Activated CD4-positive, alpha-beta T cell treated with anti-CD3 and anti-CD28 coated beads, Interleukin-2, Interleukin-6, amounts not matched to agents 100 ng/mL and 50 ng/mL, durations not matched to agents 16 hours and 8 hours (primary cell): ENCODE measurements at places on chromosomes 1 and 21.

DNA sequence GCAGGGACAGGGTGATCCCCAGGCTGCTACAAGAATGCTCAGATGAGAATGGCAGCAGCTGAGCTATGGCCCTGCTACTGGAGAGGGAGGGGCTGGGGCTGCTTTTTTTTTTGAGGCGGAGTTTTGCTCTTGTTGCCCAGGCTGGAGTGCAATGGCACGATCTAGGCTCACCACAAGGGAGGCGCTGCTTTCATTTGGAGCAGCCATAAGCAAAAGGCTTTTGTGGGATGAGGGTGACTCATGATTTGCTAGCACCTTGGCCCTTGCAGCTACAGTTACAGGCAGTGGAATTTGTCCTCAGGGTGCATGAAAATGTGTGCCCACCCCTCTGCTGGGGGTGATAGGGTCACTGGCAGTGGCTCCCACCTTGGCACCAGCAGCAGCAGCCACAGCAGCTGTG, 32.4 kb upstream of the CYP4A22 start:
- no peak for DNase-seq

- DNase-seq, result no peak
These were observed 112.9 kb downstream of the MAB21L3 start for GRCh38 chr1:116224111-116224510.

GRCh38 chr1:165344198-165344597, 12.3 kb downstream of the LMX1A start:
- DNase-seq, result no peak

- DNase-seq, result no peak
These were observed 10.5 kb downstream of the KCNJ15 start for GRCh38 chr21:38267136-38267755.

DNA sequence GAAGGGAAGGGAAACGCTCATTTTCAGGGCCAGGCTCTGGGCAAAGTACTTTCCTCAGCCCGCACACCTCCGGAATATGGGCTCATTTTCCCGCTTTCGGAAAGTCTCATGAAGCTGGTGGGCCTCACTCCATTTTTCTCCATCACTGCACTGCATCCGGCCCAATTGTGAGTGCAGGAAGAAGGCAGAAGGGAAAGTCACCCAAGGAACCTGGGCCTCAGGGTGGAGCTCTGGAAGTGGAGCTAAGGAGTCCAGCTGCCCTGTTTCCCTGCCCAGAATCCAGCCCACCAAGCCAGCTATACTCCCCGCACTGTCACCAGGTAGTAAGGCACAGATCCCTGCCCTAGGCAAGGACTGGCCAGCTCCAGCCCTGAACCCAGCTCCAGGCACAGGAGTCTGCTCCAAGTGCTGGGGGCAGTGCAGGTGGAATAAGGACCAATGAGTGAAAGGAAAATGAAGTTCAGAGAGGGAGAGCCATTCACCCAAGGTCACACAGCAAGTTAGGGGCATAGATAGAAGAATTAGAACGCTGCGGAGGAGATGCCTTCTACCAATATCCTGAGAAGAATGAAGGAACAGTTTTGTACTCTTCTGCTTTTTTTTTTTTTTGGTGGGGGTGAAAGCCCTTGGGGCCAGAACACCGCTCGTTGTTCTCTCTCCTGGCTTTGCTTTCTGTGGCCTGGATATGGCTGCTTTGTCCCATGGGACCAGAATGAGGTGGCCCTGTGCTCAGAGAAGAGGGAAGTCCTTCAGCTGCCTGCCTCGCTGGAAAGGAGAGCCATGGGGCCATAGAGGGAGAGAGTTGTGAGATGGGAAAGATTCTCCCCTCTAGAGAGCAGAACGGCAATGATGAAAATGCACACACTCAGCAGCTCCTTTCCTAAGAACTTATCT, 10.0 kb downstream of the LRP8 start:
- DNase-seq, result no peak

DNA sequence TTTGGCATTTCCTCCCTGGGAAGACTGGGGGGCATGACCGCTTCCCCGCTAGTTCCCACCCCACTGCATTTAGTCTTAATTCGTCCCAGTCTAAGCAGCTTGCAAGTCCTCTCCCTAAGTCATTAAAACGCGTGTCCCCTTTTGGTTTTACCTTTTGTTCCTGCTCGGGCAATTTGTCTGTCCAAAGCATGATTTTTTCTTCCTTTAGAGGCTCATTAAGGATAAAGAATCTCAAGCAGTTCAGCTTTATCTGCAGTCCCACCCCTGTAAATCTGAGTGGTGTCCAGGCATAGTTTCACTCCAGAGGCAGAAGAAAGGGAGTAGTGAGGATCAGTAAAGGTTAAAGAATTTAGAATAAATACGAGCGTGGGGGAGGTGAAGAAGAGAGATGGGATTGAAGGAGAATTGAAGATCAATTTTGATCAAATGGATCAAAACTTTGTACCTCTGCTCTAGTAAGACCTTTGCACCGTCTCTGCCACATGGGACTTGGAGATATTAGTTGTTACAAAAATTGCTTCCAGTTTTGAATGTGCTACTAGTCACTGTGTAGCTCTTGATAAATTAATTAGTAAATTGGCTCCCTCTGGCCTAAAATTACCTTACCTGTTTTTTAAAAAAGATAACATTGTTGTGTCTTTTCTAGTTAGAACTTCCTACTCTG, 989 bp upstream of the ETV3 start:
- no peak for DNase-seq

- DNase-seq, result no peak
These were observed 32.4 kb upstream of the MYSM1 start for GRCh38 chr1:58732087-58732775.

DNA sequence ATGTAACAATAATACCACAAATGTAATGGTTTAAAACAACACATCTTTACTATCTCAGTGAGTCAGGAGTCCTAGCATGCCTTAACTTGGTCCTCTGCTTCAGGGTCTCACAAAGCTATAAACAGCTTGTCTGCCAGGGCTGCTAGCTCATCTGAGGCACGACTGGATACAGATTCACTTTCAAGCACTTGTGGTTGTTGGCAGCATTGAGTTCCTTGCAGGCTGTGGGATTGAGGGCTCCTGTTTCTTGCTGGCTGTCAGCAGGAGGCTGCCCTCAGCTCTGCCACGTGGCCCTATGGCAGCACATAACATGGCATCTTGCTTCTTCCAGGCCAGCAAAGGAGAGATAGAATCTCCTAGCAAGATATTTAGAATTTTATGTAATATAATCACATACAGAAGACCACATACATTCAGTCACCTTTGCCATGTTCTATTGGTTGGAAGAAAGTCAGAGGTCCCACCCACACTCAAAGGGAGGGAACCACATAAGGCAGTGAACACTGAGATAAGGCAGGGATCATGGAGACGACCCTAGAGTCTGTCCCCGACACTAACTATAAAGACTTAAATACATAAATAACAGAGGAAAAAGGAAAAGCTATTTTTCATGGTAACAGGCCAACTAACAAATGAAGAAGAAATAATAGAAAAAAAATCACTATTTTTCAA, 18.9 kb upstream of the IPP start:
- no peak for DNase-seq

DNA sequence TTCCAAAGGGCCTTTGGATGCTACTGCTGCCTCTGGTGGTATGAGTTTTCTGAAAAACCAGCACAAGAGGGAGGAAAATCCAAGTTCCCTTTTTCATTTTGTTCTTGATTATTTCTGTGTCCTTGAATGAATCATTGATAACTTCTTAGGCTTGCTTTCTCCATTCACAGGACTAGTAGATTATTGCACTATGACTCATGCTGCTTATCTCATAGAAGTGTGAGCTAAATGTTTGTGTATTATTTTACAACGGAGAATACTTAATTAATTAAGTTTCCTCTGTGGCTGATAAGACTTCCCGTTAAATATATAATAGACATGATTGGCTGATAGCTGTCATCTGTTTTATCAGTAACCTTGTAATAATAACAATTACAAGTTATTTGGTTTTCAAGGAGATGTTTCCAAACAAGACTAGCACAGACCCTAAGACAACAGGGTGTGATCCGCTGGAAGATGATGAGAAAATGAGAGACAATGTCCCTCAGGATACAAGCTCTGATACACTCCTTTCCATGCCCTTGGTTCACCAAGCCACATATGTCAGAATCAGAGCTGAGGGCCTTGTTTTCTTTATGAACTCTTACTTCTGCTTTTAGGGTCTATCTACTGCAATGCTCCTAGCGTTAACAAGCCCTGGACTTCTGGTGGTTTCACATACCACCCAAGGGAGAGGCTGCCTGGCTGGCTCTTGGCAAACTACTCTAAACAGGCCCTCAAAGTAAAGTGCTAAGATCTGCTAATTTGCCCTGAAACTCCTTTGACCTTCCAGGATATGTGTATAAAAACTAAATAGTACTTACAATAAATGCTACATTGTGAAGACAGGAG, 1078.3 kb downstream of the TTLL7 start:
- DNase-seq, result no peak

- DNase-seq, result no peak
These were observed 24.1 kb downstream of the RGS5 start for GRCh38 chr1:163178628-163179027.

DNA sequence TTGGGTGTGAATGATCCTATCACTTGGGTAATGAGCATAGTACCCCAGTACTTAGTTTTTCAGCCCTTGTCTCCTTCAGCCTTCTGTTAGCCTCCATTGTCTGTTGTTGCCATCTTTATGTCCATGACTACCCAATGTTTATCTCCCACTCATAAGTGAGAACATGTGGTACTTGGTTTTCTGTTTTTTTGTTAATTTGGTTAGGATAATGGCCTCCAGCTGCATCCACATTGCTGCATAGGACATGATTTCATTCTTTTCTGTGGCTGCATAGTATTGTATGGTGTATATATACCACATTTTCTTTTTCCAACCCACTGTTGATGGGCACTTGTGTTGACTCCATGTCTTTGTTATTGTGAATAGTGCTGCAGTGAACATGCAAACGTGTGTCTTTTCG, 39.6 kb upstream of the GPR52 start:
- no peak for DNase-seq

- DNase-seq, result no peak
These were observed 692 bp downstream of the DPH2 start for GRCh38 chr1:43970502-43970901.

DNA sequence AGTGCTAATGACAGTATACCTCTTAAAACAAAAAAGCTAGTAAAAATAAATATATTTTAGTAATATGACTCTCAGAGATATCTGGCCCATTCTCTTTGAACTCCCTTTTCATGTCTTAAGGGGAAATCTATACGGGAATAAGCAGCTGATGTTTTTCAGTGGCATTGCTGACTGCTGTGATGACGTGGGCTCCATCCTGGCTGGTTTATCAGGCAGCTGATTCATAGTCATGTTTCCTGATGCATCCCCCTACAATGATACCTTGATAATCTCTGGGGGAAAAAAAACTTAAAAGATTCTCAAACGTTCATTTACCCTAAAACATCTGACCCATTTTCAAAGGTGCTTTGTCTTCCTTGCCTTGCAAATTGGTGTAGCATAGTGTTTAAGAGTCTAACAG, 53.8 kb downstream of the ABCA4 start:
- no peak for DNase-seq

GRCh38 chr1:112540226-112540794, 31.5 kb downstream of the WNT2B start:
- DNase-seq, result no peak

DNA sequence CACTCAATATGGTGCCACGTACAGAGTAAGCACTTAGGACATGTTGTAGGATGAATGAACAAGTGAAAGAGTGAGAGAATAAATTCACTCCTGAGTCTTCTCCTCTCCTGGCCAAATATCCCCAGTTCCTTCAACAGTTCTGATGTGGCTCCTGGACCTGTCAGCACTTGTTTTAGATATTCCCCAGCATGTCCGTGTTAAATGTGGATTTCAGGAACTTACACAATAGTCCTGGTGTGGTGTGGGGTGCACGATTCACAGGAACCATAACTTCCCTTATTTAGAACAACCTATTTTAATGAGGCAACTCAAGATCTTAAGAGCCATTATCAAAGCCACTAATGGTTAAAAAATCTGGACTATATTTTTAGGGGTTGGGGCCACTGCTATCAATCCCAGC, 39.0 kb upstream of the MYSM1 start:
- no peak for DNase-seq

DNA sequence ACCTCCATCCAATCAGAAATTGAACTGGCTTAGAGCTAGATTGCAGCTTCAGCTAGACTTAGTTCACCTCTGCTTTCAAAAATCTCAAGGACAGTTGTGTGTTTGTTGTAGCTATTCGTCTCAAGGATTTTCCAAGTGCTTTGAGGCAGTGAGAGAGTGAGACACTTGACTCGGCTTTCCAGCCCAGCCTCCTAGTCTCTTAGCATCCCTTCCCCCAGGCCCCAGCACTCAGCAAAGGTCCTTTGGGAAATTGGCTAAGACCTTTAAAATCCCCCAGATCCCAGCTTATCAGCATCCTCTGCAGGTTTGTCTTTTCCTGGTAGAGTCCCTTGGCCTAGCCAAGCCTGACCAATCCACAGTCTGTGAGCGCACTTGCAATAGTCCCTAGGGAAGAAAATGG, 47.9 kb upstream of the PROX1 start:
- DNase-seq, result no peak

- DNase-seq, result no peak
These were observed 17.7 kb downstream of the MTF1 start for GRCh38 chr1:37841652-37842051.

DNA sequence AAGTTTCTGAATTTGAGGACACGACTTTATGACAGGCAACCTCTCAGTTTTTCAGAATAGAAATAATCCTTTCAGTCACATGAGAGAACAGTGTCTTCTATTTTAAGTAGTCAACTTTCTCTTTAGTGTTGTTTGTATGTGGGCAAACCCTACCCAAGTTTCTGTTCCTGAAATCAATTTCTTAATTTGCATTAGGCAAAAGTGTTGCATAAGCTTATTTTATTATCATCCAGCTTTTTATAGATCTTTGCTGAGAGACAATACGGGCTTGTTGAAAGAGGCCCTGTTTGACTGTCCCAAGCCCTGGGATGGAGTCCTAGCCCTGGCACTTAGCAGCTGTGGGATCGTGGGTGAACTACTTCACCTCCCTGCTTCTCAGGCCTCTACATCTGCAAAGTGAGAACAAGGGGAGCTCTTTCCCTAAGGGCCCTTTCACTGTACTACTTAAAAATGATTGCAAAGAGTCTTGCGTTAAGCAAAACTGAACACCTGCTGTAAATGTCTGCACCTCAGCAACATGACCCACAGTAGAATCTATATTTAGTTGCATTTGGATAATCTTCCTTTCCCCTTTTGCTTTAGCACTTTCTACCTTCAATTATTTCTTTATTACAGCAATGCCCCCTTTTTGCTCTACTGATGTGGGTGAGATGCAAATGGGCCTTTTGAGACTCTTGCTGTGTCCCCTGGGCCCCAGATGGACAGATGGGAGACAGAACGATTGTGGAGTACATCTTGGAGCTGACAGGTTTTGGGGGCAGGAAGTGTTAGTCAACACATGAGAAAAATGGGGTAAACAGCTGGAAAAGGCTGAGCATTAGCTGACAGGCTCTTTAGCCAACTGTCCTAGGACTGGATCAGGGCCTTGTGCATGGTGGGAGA, 41.0 kb upstream of the SCAF4 start:
- no peak for DNase-seq

- DNase-seq, result peak; percentile 86
These were observed 81.4 kb downstream of the RUNX1 start for GRCh38 chr21:34967509-34968289.

DNA sequence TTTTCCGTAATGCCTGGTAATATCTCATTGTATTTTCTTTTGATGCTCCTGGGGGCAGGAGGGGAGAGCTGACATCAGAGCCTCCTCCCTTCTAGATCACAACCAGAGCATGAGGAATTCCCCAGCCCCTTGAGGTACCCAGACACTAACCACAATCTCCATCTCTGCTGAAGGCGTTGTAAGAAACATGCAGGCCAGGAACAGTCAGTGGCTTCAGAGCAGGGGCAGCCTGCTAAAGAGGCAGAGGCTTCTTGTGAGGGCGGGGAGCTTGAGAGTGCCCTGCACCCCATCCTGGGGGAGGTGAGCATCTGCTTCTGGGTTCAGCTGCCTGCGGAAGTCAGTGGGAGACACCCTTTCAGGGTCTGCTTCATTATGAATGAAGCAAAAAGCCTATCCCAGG, 19.0 kb downstream of the MAPKAPK2 start:
- peak; percentile 74 for DNase-seq
